Left renal pelvis (tissue), 4 donors: ENCODE measurements at places on chromosomes 3 and 15.

DNA sequence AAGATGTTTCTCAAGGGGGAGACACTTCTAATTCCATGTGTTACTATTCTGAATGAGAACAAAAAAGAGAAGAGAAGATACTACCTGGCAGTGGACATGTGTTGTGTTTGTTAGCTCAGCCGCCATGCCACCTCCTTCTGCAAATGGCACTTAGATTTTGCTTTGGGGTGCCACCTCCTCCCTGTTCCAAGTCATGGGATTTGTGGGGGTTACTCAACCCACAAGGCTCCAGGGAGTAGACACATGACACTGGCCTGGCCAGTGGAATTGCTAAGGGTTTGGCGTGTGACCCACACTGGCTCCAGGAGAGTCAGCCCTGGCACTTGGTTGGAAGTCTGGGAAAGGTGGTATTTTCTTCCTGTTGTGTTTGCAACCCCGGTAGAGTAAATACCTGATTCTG, 129.1 kb downstream of the ZNF621 start:
- DNase-seq: no peak

DNA sequence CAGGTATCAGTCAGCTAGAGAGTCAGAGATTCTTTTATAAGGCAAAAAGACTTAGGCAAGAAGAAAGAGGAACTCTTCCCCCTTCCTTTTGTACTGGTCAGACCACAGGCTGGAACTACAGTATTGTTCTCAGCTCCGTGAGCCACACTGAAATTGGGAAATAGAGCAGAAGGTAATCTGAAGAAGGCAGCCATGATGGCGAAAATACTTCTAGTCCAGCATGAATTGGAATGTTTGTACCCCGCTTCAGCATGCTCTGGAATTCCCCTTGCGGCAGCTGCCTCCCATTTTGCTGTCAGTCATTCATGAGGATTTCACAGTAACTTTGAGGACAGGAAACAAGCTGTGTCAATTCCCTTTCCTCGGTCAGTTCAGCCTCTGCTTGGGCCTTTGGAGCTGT, 96.2 kb downstream of the CORO2B start:
- no peak for DNase-seq

- peak; percentile 64 for DNase-seq
These were observed 85.4 kb downstream of the MAGI1 start for GRCh38 chr3:65953301-65953812.

DNA sequence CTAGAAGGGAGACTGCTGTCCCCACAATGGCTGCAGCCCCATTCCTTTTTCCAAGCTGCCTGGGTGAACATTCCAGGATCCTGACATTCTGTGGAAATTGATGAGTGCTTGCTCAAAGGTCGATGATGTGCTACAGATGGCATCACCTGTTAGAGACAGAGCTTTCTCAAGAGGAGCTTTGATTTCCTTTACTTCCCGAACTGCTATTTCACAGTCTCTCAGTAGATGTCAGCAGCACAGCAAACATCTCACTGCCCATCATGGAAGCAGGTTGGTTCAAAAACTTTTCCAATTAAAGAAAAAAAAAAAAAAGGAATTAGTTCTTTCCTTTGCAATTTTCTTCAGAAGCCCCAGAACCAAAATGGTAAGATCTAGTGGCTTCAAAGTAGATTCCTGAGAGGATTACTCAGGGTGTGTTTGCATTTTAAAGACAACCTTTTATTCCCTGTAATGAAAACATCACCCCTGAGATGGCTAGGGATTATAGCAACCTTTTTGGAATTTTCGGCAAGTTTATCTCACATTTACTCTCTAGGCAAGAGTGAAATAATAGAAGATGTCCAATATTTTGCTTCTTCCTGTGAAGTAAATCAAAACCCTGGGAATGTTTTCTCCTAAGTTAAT, 44.8 kb downstream of the POLR2M start:
- DNase-seq: no peak

- DNase-seq: no peak
These were observed 689.6 kb upstream of the NECTIN3 start for GRCh38 chr3:110381992-110382391.

DNA sequence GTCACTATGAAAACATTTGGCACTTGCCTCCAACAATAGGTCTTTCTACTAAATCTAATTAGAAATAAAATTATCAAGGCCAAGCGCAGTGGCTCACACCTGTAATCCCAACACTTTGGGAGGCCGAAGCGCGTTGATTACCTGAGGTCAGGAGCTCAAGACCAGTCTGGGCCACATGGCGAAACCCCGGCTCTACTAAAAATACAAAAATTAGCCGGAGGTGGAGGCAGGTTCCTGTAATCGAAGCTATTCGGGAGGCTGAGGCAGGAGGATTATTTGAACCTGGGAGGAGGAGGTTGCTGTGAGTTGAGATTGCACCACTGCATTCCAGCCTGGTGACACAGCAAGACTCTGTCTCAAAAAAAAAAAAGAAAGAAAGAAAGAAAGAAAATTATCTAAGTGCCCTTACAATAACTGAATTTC, 1.6 kb upstream of the PLD1 start:
- no peak for DNase-seq

DNA sequence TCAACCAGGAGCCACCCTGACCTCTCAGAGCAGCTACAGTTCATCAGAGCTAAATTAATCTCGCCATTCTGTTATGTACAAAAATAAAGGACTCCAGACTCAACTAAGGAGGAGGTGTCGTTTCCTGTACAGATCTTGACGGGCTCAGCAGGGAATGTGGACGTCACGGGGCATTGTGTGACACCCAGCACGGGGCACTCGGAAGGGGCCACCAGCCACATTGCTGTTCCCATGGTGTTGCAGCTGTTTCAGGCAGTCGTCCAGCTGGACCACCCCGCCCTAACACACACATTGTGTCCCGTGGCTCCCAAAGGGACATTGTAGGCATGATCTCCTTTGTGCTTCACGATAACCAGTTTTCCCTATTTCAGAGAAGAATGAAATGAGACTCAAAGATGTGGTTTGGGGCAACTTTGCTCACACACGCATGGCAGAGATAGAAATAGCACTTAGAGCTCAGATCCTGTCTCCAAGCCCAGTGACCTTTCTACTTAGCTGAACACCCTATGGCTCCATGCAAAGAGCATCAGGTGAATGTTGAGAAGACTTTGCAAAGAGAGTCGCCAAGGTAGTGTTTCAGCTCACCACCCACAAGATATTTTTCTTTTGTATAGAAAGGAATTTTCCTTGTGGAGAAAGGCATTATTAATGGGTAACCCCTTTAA, 5.5 kb downstream of the SSUH2 start:
- DNase-seq: no peak

DNA sequence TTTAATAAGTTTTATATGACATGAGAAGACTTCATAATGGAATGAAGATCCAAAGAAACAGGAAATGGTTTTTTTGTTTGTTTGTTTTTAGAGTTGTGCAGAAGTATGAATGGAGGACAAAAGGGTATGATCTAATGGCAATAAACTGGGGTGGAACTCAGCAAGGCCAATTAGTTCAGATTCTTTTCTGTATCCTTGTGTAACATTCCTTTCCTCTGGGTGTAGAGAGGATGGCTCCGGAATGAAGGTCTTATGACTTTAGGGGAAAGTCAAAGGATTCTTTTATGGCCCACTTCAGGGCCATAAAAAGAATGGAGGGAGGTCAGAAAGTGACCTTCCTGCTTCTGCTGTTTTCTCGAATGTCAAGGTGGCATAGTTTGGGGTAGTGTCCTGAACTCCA, 152.6 kb downstream of the DPH6 start:
- DNase-seq: no peak

- DNase-seq: no peak
These were observed 135.9 kb downstream of the TFDP2 start for GRCh38 chr3:142013326-142013980.

DNA sequence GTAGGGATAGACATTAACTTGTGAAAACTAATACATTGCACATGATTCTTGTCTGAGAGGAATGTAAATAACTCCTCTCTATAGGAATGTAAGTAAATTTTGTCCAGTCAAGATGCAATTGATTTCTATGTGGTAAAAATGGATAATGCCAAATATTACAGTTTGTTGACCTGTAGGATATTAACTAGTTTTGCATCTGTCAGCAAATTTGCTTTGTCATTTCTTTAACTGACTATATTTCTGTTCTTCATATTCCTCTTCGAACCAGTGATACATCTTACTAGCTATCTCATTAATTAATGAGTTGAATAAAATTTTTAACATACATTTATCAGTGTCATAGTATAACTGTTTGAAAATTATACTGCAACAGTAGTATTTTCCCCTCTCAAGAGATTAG, 80.4 kb downstream of the EDEM1 start:
- DNase-seq: no peak

GRCh38 chr3:8737823-8738222, 4.2 kb downstream of the CAV3 start:
- DNase-seq: no peak

DNA sequence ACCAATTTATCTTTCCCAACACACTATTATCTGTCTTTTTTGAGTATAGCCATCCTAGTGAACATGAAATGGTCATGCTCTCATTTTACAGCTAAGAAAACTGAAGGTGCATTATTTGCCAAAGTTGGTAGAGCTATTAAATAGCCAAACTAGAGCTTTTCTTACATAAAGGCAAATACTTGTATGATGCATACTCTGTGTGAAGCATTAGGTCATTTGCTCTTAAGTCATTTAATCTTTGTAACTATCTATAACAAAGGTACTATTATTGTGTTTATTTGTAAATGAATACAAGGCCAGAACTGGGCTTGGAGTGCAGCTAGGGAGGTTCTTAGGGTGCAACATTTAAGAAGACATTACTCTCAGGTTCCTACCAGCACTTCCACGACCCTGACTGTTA, 123.7 kb downstream of the THSD4 start:
- DNase-seq: no peak

GRCh38 chr3:178352326-178353005, 183.8 kb upstream of the KCNMB2 start:
- no peak for DNase-seq

- DNase-seq: no peak
These were observed 21.6 kb downstream of the RLBP1 start for GRCh38 chr15:89199746-89200145.

DNA sequence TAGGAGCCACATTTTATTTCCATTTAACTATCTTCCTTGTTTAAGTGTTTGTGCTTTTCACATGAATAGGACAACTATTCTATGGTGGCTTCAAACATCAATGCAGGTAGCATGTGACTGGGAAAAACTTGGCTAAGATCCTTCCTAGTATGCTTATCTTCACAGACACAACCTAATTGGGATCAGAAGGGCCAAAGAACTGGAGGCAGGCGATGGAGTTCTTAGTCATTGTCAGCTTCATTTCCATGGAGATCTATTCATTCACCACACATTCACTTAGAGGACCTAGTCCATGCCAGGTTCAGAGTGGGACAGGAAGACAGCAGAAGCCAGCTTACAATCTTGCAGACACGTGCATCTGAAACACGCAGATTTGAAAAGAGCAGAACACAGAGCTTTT, 277.5 kb upstream of the PPP2R3A start:
- no peak for DNase-seq

DNA sequence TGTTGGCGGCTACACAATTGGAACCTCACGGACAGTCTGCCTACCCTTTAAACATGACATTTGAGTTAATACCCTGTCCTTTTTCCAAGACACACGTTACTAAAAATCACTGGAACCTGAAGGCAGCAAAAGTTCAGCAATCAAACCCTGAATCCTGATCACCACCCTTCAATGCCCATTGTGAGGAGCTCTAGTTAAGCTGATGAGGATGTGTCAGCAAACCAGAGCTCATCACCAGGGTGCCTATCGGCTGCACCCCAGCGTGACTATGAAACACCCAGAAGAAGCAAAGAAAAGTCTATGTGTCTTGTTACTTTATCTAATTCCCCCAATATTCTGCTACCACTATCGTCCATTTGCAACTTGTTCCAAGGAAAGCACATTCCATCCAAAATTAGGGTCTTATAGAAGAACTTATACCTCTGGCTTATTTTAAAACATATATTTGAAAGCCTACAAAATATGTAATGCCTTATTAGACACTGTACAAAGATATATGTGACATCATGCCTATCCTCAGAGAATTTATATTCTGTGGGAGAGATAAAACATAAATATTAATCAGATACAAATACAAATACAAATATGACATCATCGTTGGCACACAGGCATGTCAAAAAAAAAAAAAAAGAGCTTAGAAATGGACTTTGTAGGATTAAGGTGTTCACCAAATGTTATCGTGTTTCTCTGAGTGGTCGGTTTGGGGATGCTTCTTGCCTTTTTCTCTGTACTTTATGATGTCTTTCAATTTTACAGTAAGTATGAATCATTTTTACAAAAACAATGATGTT, 219.7 kb upstream of the SETMAR start:
- no peak for DNase-seq

DNA sequence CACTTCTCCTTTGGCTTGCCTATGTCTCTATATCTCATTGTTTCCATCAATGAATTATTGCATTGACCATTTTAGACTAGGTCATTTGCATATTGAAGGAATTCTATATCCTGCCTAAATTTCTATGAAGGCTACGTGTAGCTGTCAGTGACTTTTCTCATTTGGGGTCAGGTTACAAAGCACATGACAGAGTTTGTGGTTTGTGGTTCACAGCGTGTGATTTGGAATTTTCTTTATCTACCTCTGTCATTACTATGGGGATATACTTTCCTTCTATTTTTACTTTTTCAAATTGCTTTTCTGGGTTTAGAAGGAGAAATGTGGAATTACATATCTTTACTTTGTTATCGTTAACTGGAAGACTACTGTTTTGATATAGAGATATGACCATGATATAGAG, 317.3 kb upstream of the CFAP20DC start:
- no peak for DNase-seq

DNA sequence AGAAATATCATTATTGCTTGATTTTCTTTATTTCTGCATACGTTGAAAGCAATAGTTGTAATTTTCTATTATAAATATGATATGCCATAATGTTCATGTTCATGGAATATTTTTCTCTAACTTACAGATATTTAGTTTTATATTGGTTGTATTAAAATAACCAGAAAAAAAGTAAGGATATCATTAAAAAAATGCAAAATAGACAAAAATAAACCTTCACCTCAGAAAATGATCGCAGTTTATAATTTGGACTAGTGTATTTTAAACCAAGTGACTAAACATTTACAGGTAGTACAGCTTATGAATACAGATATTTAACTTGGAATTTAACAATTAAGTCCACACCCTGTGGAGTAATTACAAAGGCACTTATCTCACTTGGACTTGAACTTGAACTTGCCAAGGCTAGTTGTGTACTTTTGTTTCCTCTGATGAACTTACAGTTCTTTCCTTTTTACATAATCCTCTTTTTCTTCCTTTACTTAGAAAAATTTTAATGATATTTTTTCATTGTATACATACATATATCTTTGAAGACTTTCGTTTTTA, 156.7 kb downstream of the CHL1 start:
- no peak for DNase-seq

- no peak for DNase-seq
These were observed 157.1 kb downstream of the RSRC1 start for GRCh38 chr3:158267015-158267414.

- DNase-seq: no peak
These were observed 928.1 kb downstream of the ROBO1 start for GRCh38 chr3:78839693-78840092.

- DNase-seq: no peak
These were observed 53.5 kb upstream of the ADAMTS9 start for GRCh38 chr3:64741341-64741740.
